ENCODE measurements at places on chromosomes 5 and 9. TPM values are rescaled to one million over a fixed set of nuclear protein-coding genes. Genes with fewer than 3 reads are reported as not detected.

DNA sequence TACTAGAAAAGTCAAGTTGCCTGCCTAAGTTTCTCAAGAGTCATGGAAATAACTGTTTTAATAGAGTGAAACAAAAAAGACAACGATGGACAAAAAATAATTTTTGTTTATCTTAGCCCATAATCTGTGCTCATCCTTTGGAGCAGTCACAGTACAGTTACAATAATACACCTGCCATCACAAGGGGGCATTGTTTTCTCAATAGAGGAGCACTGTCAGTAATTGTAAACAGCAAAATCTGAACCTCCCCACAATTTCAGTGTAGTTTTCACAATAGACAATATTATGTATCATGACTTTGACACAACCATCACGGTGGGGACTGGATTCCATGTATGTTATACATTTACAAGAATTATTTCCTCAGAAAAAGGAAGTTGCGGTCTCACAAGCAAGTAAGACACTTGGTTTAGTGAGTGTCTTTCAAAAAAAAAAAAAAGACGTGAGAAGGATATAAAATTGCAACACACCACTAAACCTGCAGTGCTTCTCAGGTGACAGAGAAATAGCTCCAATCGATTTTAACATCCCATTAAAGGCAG, 586.3 kb downstream of the PTPRD start:
- DNase-seq = no peak
- no peak overlapping the region for H3K27ac ChIP-seq
- no peaks in the 10 kb centered on the region for H3K27me3 ChIP-seq
- H3K4me1 ChIP-seq = peaks cover 2% of the 10 kb centered on the region
- no peak overlapping the region for H3K4me3 ChIP-seq

DNA sequence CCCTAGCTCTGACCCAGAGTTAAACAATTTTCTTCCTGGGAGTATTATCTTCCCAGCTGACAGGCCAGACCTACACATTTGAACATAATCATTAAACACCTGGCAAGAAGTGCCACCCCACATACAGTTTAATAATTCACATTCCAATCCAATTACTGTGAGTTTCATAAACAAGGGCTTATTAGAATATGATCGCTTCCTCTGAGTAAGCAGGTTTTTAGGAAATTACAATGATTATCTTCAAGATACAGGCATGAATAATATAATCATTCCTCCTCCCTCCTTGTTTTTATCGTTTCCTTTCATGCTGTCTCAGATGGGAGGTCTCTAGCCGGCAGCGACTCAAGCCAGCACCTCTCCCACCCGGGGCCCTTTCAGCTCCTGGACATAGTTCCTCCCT, 15.8 kb upstream of the KIF4B start:
- H3K27me3 ChIP-seq = peaks cover 13% of the 10 kb centered on the region
- H3K4me3 ChIP-seq = no peak overlapping the region
- no peaks in the 10 kb centered on the region for H3K36me3 ChIP-seq

GRCh38 chr5:176441921-176442323, 6.3 kb upstream of the FAF2 start:
- DNase-seq = no peak
- H3K4me1 ChIP-seq = peaks cover 7% of the 10 kb centered on the region
- H3K27me3 ChIP-seq = peaks cover 11% of the 10 kb centered on the region
- H3K36me3 ChIP-seq = no peaks in the 10 kb centered on the region

DNA sequence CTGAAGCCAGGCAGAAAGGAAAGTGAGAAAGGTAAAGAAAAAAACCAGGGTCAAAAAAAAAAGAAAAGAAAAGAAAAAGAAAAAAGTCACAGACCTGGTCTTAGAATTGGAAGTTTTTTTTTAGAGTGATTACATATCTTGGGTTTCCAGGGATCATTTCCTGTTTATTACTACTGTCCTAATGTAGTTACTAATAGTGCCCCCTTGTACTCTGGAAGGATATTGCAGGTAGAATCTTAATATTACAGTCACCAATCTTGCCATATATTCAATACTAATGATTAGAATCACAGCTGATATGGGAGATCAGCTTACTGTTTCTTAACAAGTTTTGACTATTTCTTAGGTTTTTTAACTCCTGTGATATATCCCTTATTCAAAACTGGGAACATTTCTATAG, 543.2 kb upstream of the CDH6 start:
- H3K4me1 ChIP-seq = no peaks in the 10 kb centered on the region
- no peak overlapping the region for H3K27ac ChIP-seq
- no peaks in the 10 kb centered on the region for H3K27me3 ChIP-seq
- no peaks in the 10 kb centered on the region for H3K36me3 ChIP-seq
- H3K4me3 ChIP-seq = no peak overlapping the region

DNA sequence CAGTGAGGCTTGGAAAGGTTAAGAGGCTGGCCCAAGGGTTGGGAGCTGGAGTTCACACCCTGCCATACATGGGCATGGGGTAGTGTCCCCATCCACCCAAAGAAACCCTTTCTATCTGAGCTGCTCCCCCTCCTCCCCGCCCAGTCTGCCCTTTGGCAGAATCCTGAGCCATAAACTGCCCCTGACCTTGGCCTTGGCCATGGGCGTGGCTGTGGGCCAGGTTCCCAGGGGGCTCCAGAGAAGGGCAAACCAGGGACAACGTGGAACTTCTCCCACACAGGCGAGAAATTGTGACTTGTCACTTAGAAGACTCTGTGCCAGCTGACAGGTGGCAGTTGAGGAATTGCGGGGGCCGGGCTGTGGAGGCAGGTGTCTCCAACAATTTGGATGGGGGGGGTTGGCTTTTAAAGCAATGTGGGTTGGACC, 4.8 kb downstream of the FAM78A start:
- H3K27me3 ChIP-seq = no peaks in the 10 kb centered on the region
- peaks cover 84% of the 10 kb centered on the region for H3K36me3 ChIP-seq
- peak overlapping the region; percentile 99 for H3K27ac ChIP-seq
- peaks cover 48% of the 10 kb centered on the region for H3K4me1 ChIP-seq
- no peak for DNase-seq
- peak overlapping the region; percentile 99 for H3K4me3 ChIP-seq

DNA sequence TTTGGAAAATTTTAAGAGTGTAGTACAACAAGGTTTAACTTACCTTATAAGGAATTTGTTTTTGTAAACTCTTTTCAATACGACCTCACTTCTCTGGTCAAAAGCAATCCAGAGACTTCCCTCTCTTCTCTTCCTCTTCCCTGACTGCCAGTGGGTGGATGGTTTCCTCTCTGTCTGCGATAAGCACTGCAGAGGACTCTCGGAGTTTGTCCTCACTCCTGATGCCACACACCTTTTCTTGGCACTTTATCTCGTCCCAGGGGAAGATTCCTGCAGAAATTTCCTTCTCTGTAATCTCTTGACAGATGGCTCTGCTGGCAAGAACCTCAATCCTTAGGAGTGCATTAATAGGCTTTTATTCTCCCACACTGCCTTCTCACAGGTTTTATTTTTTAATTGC, 641.6 kb downstream of the NR2F1-AS1 start:
- DNase-seq = no peak
- H3K4me3 ChIP-seq = no peak overlapping the region
- no peak overlapping the region for H3K27ac ChIP-seq
- no peaks in the 10 kb centered on the region for H3K36me3 ChIP-seq

GRCh38 chr9:85114799-85115198, 445.3 kb downstream of the NTRK2 start:
- no peak for DNase-seq
- H3K27ac ChIP-seq = no peak overlapping the region
- no peaks in the 10 kb centered on the region for H3K27me3 ChIP-seq
- no peaks in the 10 kb centered on the region for H3K36me3 ChIP-seq

DNA sequence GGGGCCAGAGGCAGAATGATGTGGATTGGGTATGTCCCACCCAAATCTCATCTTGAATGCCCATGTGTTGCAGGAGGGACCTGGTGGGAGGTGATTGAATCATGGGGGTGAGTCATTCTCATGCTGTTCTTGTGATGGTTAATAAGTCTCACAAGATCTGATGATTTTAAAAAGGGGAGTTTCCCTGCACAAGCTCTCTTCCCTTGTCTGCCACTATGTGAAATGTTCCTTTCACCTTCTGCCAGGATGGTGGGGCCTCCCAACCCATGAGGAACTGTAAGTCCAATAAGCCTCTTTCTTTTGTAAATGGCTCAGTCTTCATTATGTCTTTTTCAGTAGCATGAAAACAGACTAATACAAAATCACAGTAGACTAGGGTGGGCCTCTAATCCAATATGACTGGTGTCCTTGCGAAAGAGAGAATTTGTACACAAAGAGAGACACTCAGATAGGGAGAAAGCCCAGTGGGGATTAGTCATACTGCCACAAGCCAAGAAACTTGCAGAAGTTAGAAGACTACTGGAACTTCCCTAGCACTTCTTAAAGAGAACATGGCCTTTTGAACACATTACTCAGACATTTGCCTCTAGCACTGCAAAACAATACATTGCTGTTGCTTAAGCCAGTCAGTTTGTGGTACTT, 68.4 kb downstream of the ANXA1 start:
- H3K27me3 ChIP-seq = peaks cover 5% of the 10 kb centered on the region
- H3K36me3 ChIP-seq = no peaks in the 10 kb centered on the region
- DNase-seq = no peak
- H3K4me1 ChIP-seq = no peaks in the 10 kb centered on the region
- H3K4me3 ChIP-seq = no peak overlapping the region

DNA sequence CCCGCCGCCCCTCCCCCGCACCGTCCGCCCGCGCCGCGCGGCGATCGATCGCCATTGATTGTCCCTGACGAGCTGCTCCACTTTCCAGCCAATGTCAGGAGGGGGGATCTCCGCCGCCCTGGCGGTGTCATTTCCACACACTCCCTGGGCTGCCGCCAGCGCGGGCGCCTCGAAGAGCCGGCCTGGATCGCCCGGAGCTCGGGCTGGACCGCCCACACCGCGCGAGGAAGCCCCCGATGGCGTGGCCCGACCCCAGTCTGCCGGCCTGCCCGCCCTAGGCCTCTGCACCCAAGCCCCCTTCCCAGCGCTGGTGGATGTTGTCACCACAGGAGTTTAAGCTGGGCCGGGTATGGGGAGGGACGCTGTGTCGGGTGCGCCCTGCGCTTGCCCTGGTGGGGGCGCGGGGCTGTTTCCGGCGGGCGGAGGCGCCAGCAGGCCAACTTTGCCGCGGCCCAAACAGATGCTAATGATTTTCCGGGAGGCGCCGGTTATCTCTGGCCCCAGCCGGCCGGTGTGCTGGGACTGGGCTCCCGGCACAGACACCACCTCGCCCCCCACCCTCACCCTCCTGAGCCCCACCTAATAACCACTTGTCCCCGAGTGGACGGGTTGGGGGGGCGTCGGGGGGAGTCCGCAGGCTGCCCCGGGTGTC, 10.6 kb upstream of the CXXC5 start:
- DNase-seq = peak; percentile 47
- H3K4me1 ChIP-seq = peaks cover 41% of the 10 kb centered on the region
- no peaks in the 10 kb centered on the region for H3K27me3 ChIP-seq
- H3K27ac ChIP-seq = peak overlapping the region; percentile 87
- peak overlapping the region; percentile 52 for H3K4me3 ChIP-seq

The NREP gene
- 18.6 TPM for total RNA-seq

The PCDHB11 gene
- not detected for total RNA-seq

The ZNG1E gene
- total RNA-seq = 39.4 TPM

The OBP2B gene
- not detected for total RNA-seq

The PCDHB9 gene
- total RNA-seq = not detected

The FOXD4L3 gene
- total RNA-seq = 0.29 TPM

Measured in activated CD8-positive, alpha-beta T cell treated with anti-CD3 and anti-CD28 coated beads, Interleukin-2, amount 10 ng/mL, durations not matched to agents 7 days and 5 days (primary cell).